CD8-positive, alpha-beta memory T cell (primary cell): ENCODE measurements at places on chromosomes 11 and 22.

GRCh38 chr11:118002541-118003423 lies 16.6 kb downstream of the IL10RA start:
- peak; percentile 62 for DNase-seq

DNA sequence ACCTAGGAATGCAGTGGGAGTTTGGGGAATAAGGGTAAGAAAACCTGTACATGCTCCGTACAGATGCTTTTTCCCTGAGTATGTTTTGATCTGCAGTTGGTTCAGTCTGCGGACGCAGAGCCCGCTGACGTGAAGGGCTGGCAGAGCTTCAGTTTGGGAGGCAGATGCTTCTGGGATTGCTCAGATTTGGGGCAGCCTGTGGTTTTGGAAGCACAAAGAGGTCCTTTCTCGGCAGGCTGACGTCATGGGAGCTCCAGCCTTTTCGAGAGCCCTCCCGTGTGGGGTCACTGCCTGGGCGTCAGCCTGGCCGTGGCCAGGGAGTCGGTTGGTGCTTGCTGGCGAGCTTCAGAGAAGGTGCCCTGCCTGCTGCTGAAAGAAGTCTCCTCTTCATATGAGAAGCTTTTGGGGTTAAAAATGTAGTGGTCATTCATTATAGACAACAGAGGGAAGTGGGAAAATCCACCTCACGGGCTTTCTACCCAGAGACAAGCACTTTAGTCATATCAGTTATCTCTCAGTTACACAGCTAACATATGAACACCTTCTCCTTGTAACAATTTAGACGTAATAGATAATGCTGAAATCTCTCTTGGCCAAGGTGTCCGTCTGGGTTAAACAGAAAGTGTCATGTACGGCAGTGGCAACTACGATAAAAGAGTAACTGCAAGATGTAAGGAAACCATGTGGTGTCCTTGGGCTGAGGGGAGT lies 26.8 kb downstream of the TPCN2 start:
- no peak for DNase-seq

- DNase-seq: no peak
Measured at GRCh38 chr11:122310766-122311165, 194.8 kb upstream of the BLID start.

- no peak for DNase-seq
Measured at GRCh38 chr22:37186997-37187522, 987 bp downstream of the C1QTNF6 start.

GRCh38 chr22:30170129-30170528 lies 76.4 kb downstream of the LIF start:
- no peak for DNase-seq
